AG08396 (cell line): ENCODE measurements at places on chromosomes 1 and 21.

DNA sequence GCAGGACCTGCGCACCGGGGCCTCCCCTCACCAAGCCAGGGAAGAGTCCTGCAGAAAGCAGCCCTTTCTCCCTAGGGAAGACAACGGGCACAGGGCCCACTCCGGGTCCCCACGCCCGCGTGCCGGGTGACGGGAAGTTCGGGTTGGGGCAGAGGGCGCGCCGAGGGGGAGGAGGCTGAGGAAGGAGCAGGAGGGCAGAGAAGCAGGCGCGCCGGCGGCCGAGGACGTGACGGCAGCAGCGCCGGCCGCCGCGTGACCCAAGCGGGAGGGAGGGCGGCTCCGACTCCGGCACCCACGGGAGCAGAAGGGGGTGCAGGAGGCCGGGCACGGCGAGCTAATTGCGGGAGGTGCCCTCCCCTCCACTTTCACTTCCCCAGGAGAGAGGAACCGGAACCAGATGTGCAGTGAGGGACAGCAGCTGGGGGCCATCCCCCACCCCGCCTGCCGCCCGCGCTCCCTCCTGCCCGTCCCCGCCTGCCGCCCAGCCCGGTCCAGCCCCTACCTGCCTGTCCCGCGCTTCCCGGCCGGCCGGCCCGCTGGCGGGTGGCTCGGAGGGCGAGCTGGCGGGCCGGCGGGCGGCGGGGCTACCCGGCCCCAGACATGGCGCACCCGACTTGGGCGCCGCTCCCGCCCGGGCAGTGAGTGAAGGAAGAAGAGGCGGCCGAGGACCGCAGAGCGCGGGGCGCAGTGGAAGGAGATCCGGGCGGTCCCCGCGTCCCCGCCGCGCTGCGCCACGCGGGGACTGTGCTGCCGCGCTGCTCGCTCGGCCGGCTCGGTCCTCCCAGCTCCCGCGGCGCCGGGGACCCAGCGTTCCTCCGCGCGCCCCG is 510 bp downstream of the DENND4B start:
- peak; percentile 89 for DNase-seq

- DNase-seq = no peak
Observed at GRCh38 chr21:33117101-33117888, 47.4 kb downstream of the OLIG1 start.

GRCh38 chr1:12153181-12153785 is 13.5 kb upstream of the TNFRSF1B start:
- peak; percentile 85 for DNase-seq

DNA sequence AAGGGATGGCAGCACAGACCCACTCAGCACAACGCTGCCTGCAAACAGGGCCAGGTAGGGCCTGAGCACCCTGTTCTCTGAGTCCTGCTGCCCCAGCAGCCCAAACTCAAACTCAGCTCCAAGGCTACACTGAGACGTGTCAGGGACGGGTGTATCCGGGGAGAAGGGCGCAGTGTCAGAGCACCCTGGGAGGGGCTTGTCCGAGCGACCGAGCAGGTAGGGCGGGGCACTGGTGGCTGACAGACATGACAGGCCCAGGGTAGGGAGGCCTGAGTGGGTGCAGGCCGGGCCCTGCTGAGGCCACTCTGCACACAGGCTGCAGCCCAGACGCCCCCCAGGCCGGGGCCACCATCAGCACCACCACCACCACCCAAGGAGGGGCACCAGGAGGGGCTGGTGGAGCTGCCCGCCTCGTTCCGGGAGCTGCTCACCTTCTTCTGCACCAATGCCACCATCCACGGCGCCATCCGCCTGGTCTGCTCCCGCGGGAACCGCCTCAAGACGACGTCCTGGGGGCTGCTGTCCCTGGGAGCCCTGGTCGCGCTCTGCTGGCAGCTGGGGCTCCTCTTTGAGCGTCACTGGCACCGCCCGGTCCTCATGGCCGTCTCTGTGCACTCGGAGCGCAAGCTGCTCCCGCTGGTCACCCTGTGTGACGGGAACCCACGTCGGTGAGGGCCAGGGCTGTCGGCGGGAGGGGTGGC is 5.5 kb downstream of the SCNN1D start:
- DNase-seq = no peak

GRCh38 chr1:227999056-227999930 is 7.5 kb upstream of the WNT3A start:
- DNase-seq = peak; percentile 88

GRCh38 chr1:226646026-226646869 is 92.8 kb downstream of the ITPKB start:
- DNase-seq = peak; percentile 45

DNA sequence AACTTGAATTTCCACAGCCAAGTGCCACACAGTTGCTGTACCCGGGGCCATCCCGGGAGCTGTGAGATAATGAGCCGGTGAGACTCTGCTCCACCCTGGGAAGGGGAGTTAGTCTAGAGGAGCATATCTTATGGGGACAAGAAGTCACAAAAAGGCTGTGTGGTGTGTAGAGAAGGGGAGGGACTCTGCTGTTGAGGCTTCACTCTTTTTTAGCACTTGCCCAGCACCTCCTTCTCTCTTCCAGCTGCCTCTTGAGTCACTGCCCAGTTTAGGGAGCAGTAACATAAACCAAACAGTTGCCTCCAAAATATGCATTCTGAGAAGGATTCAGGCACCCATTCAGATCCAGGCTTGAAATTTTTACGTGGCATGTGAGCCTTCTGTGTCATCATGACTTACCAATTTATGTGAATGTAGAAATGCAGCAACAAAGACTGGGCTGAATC is 744 bp upstream of the WDR26 start:
- DNase-seq = peak; percentile 79

DNA sequence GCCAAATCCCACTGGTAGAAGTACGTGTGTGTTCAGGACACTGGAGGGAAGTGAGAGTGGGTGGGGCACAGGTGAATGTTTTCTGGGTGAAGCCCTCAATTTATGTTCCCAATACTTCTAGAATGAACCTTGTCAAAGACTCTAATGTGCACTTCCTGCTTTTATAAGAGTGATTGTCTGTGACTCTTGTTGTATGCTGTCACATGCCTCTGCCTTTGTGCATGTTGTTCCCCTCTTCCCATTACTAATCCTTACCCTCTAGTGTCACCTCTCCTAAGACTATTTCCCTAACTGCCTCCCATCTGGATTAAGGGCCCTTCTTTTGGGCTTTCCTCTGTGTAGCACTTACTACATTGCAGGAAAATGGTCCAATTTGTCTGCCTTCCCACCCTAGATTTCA is 2.5 kb upstream of the LINGO4 start:
- DNase-seq = no peak

GRCh38 chr1:39691383-39692151 is at the start of gene HPCAL4:
HPCAL4 (minus strand) TSS chr1:39691433; CDS start chr1:39684603, 6,830 bp downstream.
- peak; percentile 82 for DNase-seq

GRCh38 chr1:38788341-38789336 is 70.9 kb downstream of the RRAGC start:
- no peak for DNase-seq

- DNase-seq = no peak
Observed at GRCh38 chr1:224199679-224200078, 16.6 kb downstream of the DEGS1 start.

GRCh38 chr1:193278968-193279367 is 92.6 kb upstream of the B3GALT2 start:
- no peak for DNase-seq

- no peak for DNase-seq
Observed at GRCh38 chr1:23366598-23366997, 3.0 kb downstream of the ZNF436 start.

GRCh38 chr1:85465099-85465785 is at the start of gene DDAH1:
DDAH1 (minus strand) TSS chr1:85465159; CDS start chr1:85465045, 114 bp downstream.
- DNase-seq = peak; percentile 87

GRCh38 chr1:173920861-173921260 is 3.7 kb upstream of the SERPINC1 start:
- DNase-seq = no peak

DNA sequence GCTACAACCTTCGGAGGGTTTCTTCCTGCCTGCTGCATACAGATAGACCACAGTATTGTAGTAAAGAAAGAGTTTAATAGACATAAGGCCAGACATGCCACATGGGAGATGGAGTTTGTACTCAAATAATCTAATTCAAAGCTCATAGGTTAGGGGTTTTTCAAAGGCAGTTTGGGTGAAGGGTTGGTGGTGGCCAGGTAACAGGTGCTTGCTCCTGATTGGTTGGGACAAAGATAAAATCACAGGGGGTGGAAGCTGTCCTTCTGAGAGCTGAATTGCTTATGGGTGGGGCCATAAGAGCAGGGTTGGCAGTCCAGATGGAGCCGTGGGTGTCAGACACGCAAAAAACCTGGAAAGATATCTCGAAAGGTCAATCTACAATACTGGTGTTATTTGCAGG is 92.3 kb upstream of the ETV3 start:
- DNase-seq = no peak

DNA sequence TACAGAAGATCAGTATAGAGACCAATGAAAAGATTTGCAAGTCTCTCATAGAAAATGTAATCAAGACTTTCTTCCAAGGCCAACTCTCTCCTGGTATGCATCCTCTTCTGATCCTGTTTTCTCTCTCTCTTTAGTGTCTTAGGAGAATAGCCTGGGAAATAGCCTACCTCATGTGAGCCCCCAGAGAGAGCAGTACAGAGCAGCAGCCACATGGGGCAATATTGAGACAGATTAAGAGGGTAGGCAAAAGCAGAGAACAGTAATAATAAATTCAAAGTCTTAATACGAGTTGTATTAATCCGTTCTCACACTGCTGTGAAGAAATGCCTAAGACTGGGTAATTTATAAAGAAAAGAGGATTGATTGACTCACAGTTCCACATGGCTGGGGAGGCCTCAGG is 61.4 kb downstream of the RNASEL start:
- no peak for DNase-seq

DNA sequence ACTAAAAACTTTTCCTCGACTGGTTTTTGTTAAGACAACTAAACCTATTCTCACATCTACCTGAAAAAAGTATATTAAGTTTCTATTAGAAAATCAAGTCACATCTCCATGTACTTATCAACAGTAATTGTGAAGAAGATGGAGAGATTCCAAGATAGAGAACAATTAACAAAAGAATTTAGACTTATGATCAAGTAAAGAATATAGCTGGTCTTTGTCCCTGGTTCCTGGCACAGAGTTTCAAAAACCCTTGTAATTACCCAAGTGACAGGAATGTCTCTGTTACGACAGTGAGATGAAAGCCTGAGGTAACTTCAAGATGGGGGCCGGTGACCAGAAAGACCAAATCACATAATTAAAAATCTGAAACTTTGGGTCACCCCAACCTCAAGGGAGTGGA is 91.6 kb downstream of the ASH1L start:
- no peak for DNase-seq

GRCh38 chr1:56496821-56497772 is 82.3 kb downstream of the PLPP3 start:
- no peak for DNase-seq

DNA sequence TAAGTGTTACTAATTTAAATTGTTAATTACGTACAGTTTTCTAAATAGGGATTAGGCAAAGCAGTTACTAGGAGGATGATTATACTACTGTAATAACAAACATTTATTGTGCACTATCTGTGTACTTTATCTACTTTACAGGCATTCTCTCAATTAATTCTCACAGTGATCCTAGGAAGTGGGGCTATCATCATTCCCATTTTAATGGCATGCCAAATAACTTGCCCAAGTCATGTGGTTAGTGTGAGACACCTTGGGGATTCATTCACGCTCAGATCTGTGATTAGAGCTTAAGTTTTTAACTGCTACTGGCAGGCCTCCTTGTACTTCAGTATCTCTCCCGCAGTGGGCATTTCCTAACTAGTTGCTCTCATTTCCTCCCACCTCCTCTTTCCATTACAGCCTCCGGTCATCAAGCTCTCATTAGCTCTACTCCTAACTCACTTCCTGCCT is 11.5 kb downstream of the PHLDA3 start:
- no peak for DNase-seq

DNA sequence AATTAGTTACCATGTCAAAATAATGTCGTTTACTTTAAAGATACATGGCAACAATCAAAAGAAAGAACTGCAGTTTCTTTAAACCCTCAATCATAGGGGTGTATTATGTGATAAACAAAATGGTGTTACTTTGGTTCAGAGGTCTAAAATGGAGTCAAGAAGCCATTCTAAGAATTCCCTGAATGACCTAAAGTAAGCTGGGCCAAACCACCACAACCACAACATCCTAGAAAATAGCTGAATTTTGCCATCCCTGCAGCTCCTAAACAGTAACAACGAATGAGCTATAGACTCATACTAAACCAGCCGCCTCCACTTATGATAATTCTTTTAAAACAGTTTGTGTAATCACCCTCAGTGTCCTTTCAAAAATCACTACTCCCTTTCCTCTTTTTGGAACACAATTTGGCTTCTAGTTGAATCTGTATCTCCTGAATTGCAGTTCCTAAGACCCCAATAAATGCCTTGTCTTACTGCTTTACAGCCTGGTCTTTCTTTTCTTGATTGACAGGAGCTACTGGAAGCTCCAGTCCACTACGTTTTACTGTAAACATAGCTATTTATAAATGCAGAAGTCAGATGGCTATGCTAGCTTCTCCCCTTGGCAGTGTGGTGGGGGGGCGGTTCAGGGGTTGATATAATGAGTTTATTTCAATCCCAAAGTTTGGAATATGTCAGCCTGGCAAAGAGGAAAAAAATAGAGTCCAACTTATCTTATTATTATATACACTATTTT is 84.3 kb downstream of the PLPPR4 start:
- no peak for DNase-seq

- no peak for DNase-seq
Observed at GRCh38 chr1:30815556-30815955, 58.0 kb upstream of the LAPTM5 start.

GRCh38 chr1:9844106-9844505 is 20.3 kb upstream of the CLSTN1 start:
- DNase-seq = peak; percentile 34
